Left ventricle myocardium inferior (tissue), 1 donor: ENCODE measurements at places on chromosomes 7 and 10.
A peak's percentile ranks its signal among the peaks of the same experiment; 100 is the strongest.

DNA sequence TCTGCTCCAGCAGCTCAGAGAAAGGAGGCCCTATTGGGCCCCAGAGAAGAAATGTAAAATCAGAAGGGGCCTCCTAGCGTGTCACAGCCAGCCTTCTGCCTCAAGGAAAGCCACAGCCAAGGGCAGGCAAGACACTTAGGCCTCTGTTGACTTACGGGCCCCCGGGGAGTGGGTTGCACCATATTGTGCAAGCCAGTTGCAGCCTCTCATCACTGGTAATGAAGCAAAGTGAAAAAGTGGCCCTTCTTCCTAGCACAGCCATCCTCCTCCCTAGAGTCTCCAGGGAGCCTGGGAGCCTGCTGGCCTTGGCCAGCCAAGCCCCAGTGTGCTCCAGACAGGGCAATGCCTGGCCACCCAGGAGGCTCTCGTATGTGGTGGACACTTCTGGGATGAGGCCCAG is 56.2 kb upstream of the GDF10 start:
- no peak for DNase-seq

DNA sequence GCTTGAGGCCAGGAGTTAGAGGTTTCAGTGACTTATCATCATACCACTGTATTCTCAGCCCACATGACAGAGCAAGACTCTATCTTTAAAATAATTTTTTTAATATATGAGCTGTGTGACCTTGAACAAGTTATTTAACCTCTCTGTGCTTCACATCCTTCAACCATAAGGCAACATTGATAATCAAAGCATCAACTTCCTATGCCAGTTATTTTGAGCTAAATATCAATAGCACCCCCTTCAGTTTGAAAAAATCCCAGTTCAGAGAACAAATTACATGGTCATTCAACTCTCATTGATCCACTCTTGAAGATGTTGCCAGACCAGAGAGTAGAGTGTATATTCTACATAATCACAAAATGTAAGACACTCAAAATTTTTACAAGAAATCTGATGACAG is 53.0 kb downstream of the ASNS start:
- no peak for DNase-seq

GRCh38 chr10:31623947-31624346 is 304.7 kb downstream of the ARHGAP12 start:
- DNase-seq = no peak

DNA sequence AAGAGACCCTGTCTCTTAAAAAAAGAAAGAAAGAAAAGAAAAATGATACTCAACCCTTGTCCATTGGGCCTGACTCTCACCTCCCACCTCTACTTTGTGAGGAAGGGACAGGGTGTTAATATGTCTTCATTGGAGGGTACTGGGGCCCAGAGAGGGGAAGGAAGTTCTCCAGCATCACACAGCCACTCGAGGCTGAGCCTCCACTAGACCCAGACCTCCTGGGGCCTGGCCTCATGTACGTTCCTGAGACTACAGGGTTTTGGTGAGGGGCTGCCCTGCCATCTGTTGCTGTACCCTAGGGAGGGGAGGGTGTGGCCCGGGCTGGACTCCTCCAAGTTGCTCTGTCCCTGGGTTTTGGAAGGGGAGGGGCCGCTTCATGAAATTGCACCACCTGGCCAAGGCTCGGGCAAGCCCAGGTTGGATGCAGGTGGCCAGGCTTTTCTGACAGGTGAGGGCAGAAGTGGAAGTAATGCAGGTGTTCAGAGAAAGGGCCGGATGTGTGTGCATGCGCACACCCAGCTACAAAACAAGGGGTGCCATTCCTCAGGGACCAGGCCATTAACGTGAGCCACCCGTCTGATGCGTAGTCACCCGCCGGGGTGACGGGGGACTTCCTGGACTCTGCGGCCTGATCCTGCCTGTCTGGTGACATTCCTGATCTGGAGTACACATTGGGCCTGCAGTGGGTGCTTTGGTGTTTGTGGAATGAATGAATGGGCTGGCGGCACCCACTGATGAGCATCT is 21.7 kb downstream of the GTF2IRD1 start:
- no peak for DNase-seq

- DNase-seq = peak; percentile 5
These were observed 82.3 kb downstream of the UNCX start for GRCh38 chr7:1314908-1315450.

DNA sequence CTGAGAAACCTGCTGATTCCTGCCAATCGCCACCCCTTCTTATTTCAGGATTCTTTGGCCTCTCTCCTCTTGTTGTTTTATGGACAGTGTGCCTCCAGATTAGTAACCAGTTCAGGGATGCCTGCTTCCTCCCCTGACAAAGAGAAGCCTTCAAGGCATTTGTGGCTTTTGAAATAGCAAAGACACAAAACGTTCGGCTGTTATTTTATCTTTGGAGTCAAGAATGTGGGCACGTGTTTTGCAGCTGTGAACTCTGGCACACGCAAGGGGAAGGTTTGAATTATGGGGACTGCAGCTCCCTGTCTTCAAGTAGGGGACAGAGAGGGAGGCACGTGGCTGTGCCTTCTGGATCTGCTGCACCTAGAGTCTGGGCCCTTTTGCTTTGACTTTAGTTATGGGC is 157.9 kb upstream of the GRB10 start:
- no peak for DNase-seq

DNA sequence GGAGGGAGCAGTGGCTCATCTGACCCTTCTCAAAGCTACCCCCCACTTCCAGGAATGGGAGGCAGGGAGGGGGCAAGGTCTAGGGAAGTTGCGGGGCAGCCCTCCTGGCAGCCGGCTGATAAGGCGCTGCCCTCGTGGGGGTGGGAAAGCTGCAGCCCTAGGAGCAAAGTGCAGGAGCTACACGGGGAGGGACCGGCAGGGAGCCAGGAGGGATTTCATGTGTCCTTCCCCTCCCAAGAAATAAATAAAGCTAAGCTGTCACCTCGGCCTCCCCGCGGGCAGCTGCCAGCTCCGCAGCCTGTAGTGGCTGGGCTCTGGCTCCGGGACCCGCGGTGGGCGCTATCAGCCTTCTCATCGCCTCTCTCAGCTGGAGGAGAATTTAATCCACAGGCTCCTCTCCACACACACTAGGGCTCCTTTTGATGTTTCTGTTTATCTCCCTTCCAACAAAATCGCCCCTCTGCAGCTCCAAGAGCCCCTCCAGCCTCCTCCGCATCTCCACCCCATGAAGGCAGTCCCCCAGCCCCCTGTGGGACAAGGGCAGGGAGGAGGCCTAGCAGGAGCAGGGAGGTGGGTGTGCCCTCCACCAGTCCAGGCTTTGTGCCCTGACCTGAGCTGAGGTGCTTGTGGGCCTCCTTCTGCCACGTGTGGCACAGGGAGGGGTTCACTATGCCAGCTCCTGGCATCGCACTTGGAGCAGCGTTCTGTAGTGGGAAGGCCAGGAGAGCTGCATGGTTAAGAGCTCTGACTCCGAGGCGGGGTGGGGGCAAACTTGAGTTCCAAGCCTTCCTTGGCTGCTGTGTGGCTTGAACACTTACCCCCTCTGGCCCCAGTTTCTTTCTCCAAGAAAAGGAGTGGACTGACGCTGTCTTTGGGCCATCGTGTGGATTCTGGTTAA is 80.5 kb downstream of the C10orf105 start:
- no peak for DNase-seq

GRCh38 chr7:50655020-50655419 is 89.8 kb upstream of the DDC start:
- DNase-seq = no peak

GRCh38 chr10:3750006-3750816 is 34.8 kb downstream of the KLF6 start:
- DNase-seq = peak; percentile 54

DNA sequence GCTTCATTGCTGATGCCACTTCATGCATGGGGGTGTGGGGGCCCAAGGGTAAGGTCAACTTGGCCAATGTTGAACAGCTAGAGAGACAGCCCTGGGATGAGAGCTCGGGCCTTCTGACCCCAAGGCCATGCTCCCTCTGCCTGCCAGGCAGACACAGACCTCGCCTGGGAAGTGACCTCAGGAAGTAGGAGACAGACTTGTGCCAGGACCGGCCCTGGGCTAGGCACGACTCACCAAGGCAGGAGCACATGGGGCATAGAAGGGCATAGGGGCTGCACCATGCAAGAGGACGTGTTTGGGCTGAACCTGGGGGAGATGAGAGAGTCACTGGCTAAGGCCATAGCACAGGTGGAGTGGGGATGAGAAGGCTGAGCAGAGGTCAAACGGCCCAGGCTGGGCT is 27.1 kb downstream of the ZCCHC24 start:
- peak; percentile 13 for DNase-seq

- no peak for DNase-seq
These were observed 132.4 kb downstream of the CDK14 start for GRCh38 chr7:90728568-90728967.

- no peak for DNase-seq
These were observed 417.9 kb upstream of the KLF6 start for GRCh38 chr10:4202938-4203337.

GRCh38 chr10:35884657-35885071 is 242.6 kb upstream of the FZD8 start:
- no peak for DNase-seq

DNA sequence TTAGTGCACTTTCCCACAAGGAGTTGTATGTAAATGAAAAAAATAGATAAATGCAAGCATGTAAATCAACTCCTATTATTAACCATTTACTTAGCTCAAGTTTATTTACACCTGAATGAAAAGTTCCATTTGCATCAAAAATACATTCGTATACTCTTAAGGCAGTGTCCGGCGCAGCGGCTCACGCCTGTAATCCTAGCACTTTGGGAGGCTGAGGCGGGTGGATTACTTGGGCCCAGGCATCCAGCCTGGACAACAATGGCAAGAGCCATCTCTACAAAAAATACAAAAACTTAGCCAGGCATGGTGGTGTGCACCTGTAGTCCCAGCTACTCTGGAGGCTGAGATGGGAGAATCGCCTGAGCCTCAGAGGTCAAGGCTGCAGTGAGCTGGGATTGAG is 4.2 kb upstream of the IDI2 start:
- DNase-seq = no peak

- peak; percentile 56 for DNase-seq
These were observed 9.7 kb downstream of the MINDY4 start for GRCh38 chr7:30780941-30781340.

- no peak for DNase-seq
These were observed 284.3 kb downstream of the PARD3 start for GRCh38 chr10:34530778-34531177.

DNA sequence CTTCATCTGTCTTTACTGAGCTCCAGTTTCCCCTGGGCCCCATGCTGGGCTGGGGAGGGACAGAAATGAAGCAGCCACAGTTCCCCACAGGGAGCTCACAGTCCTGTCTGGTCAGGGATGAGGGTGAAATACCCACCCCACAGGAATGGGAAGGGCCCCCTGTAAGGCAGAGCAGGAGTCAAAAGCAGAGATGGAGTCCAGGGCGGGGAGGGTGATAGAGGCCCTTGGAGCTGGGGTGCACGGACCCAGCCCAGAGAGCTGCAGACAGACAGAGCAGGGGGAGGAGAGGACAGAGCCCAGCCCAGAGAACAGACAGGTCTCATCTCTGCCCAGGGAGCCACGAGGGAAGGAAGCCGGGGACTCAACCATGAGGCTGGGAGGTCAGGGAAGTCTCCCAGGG is 34.9 kb upstream of the ZNF488 start:
- DNase-seq = no peak

DNA sequence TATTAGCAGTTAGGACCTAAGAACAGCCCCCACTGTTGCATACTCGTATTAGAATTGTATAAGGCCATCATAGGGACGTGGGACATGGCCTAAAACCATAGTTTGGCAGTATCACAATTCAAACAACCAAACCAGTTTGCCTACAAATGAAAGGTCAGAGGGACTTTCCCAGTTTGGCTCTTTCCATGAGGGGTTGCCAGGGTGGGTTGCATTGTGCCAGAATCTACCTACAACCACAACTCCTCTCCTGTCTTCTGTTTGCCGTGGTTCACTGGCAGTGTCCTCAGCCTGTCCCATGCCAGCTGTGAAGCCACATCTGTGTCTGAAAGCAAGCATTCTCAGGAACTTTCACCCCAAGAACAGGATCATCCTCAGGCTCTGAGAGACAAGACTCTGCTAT is 44.5 kb downstream of the PIK3AP1 start:
- no peak for DNase-seq

DNA sequence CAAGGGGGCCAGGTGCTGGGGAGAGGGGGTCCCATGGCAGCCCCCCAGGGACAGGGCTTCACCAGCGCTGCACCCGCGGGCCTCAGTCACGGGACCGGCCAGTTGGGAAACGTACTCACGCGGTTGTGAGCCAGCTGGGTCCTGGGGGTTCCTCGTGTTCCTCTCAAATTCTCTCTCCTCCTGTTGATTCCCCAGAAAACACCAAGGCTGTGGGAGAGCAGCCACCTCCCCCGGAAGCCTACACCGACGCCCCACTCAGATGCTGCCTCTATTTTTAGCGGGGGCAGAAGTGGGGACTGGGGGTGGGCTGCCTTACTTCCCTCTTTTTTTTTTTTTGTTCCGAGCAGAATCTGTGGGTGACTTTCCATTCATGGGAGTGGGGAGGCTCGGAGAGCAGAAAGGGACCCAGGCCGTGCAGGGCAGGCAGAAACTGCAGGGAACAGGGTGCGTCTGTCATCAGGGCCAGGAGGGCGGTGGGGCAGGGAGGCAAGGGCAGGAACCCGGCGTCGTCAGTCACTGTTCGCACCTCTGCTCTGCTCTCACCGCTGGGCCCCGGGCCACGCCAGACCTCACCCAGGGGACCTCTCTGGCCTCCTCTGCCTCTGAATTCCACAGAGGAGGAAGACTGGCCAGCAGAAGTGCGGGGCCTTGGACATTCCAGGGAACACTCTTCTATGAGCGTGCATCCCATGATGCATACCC is 63.1 kb downstream of the CARD11 start:
- DNase-seq = no peak

GRCh38 chr10:132910186-132910880 is 32.0 kb downstream of the CFAP46 start:
- no peak for DNase-seq

GRCh38 chr10:110893559-110894179 is 21.9 kb downstream of the PDCD4 start:
- DNase-seq = no peak

- DNase-seq = no peak
These were observed 47.9 kb upstream of the DOCK1 start for GRCh38 chr10:126857178-126857806.

DNA sequence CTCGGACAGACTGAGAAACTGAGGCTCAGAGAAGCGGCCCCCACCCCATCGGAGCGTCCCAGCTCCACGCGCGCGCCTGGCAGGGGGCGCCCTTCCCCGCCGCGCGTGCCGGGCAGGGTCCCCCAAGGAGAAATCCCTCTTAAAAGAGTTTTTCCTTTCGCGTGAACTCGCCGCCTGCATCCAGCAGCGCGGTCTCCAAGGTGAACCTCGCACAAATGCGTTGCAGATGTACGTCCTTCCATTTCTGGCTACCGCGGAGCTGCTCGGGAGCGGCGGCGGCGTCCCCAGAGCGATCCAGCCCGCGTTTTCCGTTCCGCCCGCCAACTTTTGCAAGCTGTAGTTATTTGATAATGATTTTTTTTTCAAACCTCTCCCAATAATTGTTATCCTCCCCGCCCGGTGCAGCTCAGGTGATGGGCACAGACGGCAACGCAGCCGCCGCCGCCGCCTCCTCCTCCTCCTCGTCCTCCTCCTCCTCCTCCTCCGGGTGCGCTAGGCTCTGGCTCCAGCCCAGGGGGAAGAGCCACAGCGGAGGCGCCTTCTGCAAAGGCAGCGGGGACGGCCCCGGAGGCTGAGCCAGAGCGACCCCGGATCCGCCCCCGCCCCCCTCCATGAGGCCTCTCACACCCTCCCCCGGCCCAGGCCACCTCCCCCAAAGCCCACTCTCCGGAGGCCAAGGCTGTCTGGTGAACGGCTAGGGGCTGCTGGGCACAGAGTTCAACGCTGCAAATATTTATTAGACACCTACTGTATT is 74.0 kb upstream of the CUX1 start:
- DNase-seq = peak; percentile 39
